ENCODE measurements at places on chromosomes 1 and 21.

DNA sequence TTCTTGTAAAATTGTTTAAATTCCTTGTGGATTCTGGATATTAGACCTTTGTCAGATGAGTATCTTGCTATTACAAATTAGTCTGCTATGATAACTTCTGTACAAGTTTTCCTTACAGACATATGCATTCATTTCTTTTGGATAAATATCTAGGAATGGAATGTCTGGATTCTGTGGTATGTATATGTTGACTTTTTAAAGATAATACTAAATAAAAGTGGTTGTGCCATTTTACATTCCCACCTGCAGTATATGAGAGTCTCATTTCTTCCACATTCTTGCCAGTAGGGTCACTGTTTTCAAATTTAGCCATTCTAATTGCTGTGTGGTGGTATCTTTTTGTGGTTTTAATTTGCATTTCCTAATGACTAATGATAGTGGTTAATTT is 53.9 kb downstream of the SYDE2 start:
- peak; percentile 16 for DNase-seq

DNA sequence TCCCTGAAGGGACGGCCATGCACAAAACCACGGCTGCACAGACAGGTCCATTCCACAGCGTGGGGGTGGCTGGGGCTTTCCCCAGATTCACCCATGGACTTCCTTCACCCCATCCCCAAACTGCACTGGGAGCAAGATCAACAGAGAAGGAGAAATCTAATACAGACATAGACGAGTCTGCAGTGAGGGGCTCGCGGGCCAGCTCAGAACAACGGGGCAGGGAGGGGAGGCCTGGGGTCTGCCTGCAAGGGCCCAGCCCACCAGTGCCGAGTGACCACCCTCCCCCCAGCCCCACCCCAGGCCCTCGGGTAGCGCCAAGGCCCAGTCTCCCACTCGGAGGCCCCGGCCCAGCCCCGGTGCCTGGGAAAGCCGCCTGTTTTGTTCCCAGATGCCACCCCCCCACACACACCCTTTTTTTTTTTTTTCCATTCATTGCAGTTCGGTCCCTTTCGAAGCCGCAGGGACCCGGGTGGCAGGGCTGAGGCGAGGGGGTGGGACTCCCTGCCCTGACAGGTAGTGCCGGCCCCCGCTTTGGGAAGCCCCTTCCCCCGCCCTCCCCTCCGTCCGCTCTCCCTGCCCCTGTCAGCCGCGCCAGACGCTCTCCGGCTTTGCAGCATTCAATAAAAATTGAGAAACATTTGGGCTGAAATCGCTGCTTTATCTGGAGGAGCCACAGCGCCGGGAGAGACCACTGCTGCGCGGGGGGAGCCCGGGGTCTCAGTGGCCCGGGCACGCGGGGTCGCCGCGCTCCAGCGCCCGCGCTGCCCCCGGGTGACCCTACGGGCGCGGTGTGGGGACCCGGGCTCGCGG is 543 bp upstream of the EPHB2 start:
- peak; percentile 93 for DNase-seq

- DNase-seq = no peak
Measured at GRCh38 chr1:100924991-100925390, 29.1 kb downstream of the SLC30A7 start.

DNA sequence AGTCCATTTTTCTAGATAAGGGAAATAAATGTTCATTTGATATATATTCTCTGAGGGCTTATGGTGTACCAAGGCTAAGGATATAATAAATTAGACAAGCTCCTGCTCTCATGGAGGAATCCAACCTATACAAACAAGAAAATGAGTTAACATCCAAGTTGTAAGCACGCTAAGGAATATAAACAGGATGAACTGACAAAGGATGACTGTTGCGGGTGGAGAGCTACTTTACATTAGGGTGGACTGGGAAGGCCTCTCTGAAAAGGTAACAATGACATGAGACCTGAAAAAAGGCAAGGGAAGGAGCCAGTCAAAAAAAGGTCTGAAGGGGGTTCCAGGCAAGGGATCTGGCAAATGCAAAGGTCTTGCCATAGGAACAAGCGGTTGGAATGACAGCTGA is 3.1 kb downstream of the BCAR3 start:
- DNase-seq = no peak

- DNase-seq = no peak
Measured at GRCh38 chr1:193281894-193282293, 95.5 kb upstream of the B3GALT2 start.

DNA sequence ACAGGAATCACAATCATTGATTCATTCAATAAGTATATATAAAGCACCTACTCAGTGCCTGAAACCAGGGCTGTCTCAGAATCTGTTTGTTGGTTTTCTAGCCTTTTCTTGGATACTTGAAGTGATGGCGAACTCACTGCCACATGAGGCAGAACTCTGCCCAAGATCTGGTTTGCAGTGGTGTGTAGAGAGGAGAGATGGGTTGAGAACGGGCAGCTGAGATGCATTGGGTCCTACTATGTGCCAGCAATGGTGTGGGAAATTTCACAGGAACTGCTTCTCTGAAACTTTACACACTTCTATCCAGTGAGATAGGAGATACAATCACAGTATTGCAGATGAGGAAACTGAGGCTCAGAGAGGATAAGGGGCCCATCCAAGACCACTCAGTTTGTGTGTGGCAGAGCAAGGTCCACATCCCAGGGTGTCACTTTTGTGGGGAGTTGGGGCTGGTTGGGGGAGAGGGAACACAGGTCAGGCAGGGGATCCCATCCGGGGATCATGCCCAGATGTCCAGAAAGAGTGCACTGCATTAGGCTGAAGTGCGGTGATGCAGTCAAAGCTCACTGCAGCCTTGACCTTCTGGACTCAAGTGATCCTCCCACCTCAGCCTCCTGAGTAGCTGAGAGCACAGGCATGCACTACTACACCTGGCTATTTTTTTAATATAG is 83.7 kb upstream of the IFFO2 start:
- no peak for DNase-seq

GRCh38 chr1:115113766-115114165 is 24.5 kb upstream of the TSPAN2 start:
- peak; percentile 63 for DNase-seq

DNA sequence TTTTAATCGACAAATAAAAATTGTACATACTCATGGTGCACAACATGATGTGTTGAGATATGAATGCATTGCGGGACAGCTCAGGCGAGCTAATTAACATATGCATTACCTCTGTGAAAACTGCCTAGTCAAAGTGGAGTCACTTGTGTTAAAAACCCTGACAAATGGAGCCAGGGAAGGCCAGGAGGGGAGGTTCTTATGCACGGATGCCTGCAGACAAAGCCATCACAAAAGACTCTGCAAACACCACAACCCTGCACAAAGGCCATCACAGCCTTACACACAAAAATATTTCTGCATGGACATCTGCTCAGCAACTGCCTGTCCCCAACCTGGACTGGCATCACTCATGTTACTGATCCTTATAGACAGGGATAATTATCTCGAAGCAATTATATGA is 204.4 kb upstream of the AJAP1 start:
- DNase-seq = no peak

- DNase-seq = no peak
Measured at GRCh38 chr1:13513895-13514546, at the start of gene LRRC38. Gene LRRC38, minus strand, starts transcription at chr1:13514003. Its CDS starts 410 bp downstream, at chr1:13513593.

GRCh38 chr1:111998332-111998731 is 8.9 kb upstream of the KCND3 start:
- no peak for DNase-seq

DNA sequence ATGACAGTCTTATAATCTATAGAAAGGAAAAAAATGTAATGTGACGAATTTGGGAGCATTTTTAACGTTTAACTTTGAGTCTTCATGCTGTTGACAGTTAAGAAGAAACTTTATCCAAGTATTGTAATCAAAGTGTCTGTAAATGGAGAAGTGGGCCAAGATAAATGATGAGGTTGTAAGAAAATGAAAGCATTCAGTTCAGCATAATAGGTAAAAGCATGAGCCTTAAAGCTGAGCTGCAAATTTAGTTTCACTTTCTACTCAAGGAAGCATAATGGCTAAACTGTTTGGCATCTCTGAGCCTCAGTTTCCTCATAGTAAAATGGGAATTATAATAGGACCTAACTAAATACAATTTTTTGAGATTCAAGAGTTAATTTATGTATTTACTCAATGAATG is 1554.8 kb downstream of the KCNT2 start:
- DNase-seq = peak; percentile 16

GRCh38 chr1:180170546-180171151 is 16.0 kb downstream of the QSOX1 start:
- DNase-seq = no peak

GRCh38 chr1:212971312-212971711 is 21.0 kb downstream of the VASH2 start:
- no peak for DNase-seq

GRCh38 chr1:180598333-180598974 is 33.4 kb upstream of the XPR1 start:
- DNase-seq = no peak

- DNase-seq = no peak
Measured at GRCh38 chr1:229942501-229942900, 124.5 kb upstream of the GALNT2 start.

Measured in GM03348 (cell line).